ENCODE measurements at places on chromosomes 16 and 17.

DNA sequence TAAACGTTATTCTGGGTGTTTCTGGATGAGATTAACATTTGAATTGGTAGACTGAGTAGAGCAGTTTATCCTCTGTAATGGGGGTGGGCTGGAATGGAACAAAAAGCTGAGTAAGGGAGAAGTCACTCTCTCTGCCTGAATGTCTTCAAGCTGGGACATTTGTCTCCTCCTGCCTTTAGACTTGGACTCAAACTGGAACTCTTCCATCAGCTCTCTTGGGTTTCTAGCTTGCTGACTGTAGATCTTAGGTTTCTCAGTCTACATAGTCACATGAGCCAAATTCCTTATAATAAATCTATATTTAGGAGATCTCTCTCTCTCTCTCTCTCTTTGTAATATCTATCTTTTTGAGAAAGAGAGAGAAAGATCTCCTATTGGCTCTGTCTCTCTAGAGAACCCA, 553.3 kb upstream of the CDH11 start:
- DNase-seq, result no peak

- DNase-seq, result no peak
Measured at GRCh38 chr16:64782484-64782883, 339.4 kb downstream of the CDH11 start.

DNA sequence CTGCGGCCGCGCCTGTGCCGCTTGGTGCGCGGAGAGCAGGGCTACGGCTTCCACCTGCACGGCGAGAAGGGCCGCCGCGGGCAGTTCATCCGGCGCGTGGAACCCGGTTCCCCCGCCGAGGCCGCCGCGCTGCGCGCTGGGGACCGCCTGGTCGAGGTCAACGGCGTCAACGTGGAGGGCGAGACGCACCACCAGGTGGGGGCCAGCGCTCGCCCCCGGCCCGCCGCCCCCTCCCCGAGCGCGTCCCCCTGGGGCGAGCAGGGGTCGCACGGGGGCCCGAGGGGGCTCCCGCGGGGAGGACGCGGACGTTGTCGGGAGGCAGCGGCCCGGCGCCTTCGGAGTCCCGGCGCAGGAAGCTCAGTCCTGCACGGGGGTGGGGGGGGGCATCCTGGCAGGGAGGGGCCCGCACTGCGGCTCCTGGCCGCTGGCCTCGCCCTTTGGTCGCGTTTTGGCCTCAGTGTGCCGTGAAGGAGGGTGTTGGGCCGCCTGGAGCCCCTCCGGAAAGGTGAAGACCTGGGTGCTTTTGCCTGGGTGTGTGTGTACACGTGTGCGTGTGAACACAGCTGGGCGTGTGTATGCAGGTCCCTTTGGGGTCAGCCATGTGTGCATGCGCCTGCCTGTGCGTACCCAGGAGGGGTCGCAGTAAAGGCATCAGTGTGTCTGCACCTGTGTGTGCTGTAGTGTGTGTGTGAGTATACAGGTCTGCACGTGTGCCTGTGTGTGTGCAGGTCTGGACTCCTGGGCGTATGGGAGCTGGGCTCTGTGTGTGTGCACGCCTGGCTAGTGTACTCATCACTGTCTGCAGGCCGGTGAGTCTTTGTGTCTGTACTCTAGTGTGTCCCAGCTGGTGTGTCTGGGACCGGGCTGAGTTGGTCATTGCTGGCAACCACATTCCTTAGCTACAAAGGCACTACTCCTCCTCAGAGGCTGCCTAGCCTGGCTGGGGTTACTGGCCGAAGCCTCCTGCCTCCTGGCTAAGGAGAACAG, 615 bp downstream of the NHERF2 start:
- DNase-seq, result no peak

- no peak for DNase-seq
Measured at GRCh38 chr16:50696575-50697420, 3.4 kb downstream of the NOD2 start.

GRCh38 chr17:27513849-27514248, 57.6 kb downstream of the KSR1 start:
- DNase-seq, result no peak

DNA sequence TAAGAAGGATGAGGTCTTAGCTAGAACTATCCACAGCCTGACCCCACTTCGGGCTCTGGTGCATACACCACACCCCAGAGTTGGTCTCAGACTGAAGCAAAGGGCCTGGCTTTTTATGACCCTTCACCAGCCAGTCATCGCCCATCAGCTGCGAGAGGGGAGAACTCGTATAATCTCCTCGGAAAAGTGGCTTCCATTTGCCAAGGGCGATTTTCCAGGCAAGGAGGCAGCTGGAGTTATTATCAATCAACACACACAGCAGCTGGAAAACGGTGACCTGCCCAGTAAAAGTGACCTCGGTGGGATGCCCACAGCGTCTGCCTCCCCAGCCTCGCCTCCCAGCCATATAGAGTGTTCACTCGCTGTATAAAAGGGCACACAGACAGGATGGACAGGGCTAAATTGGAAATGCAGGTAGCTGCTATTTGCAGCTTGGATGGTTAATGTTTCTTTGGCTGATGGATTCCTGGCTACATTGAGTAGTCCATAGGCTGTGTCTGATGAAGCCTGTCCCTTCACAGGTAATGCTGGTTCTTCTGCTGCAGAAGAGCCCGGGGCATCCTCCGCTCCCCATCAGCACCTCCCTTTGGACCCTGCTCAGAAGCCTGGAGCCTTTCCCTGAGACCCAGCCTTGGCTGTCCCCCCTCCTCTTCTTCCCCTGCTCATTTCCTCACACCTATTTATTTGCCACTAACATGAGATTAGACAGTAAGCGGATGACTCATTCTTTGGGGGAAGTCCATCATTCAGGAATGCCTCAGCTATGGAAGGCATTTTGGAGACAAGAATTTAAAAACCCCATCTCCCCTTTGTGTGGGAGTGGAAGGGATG, 45.7 kb downstream of the TMEM186 start:
- peak; percentile 34 for DNase-seq

All from AG04449 (cell line).